ENCODE measurements at places on chromosomes 5 and 9.

- DNase-seq = no peak
Observed at GRCh38 chr5:147898875-147899401, 7.4 kb downstream of the C5orf46 start.

DNA sequence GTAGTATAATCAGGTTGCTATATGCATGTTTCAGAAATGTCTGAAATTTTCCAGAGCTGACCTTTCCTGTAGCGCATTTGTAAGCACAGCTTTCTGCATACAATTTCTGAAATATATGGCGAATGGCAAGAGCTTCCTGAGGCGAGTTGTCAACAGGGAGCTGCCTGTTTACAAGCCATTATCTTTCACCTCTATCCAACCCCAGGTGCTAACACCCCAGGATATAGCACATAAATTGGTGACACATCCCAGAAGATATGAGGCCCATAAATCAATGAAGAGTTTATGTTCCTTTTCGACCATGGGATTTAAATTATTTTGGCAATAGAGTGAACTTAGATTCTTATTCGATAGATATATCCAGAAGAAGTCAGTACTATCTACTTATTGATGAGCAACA, 379.8 kb downstream of the KDM4C start:
- DNase-seq = no peak

DNA sequence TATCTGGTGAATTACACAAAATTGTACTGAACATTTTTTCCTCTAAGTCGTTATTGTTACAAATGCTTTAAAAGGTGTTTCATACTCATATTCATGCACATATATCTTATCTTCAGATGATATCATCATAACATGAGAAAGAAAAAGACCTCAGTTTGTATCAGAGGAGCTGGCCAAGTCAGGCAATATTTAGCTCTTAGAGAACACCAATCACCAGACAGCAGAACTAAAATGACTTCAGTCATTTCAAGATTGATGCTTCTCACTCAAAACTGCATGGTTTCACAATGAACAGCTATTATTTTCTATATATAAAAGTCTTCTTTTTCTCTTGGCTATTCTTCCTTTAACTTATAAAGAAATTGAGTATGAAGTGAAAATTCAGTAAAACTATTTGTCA, 44.6 kb downstream of the TSSK1B start:
- DNase-seq = no peak

DNA sequence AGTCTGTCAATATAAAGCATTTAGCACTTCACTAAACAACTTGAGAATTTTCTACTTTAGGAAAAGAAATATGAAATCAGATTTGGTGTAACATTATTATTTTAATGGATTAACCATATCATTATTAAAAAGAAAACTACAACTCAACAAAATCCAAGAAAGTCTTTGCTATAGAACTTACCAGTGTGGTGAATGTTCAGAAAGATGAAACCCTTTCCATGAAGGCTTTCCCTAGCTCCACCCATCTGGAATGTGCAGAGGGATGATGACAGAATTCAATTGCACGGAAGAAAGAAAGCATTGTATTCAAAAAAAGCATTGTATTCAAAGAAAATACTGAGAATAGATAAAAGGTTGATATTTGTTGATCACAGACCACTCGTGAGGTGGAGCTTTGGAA, 328.6 kb upstream of the NUDT12 start:
- DNase-seq = no peak
